ENCODE measurements at places on chromosomes 4 and X. TPM values are rescaled to one million over a fixed set of nuclear protein-coding genes. Genes with fewer than 3 reads are reported as not detected.

GYG2 gene
- 4.3 TPM for total RNA-seq

CSAG2 gene
- not detected for total RNA-seq

SMARCA1 gene
- total RNA-seq = 24.1 TPM

- H3K27ac ChIP-seq = no peak overlapping the region
- no peaks in the 10 kb centered on the region for H3K4me1 ChIP-seq
- no peak for DNase-seq
- H3K36me3 ChIP-seq = no peaks in the 10 kb centered on the region
These were observed 219.0 kb downstream of the DCTD start for GRCh38 chr4:182698212-182698611.

DNA sequence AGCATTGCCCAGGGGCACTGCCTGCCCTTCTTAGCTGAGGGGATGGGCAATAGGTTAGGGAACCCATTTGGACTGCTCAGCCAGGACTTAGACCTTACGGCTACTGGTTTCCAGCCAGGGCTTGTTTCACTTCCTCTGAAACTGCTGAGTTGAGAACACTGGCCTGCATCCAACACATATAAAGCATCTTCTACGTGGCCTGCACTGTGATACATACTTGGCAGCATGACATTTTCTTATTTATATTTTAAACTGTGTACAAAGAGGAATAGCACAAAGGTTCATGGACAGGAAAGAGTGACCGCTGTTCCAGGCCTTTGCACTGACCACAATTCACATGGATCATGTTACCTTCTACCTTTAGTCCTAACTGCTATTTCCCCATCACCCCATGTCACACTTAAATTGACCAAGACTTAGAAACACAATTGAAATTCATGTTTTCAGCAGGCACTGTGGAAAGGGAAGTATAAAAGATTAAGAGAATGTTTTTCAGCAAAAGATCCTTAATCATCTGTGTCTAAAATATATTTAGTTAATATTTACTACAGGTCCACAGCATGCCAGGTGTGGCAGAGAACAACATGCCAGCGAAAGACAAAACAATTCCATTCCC is 43.7 kb downstream of the NLGN4X start:
- no peak for DNase-seq
- H3K27me3 ChIP-seq = no peaks in the 10 kb centered on the region
- H3K27ac ChIP-seq = no peak overlapping the region
- no peak overlapping the region for H3K4me3 ChIP-seq

DNA sequence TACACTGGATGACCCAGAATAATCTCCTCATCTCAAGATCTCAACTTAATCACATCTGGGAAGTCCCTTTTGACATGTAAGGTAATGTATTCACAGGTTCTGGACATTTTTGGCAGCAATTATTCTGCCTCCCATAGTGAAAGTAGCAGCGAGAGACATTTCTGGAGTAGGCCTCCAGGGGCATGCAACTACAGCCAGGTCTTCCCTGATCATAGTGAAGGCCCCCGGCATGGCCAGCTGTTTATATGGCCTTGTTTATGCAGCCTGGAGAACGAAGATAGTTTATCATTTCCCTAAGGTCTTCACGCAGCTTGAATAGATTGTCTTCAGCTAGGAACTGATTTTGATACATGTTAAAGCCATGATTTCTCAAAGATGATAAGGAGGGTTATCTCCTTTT is 139.9 kb downstream of the RNF150 start:
- H3K27me3 ChIP-seq = no peaks in the 10 kb centered on the region
- peak overlapping the region; percentile 66 for H3K27ac ChIP-seq
- no peaks in the 10 kb centered on the region for H3K4me1 ChIP-seq
- no peak for DNase-seq
- no peak overlapping the region for H3K4me3 ChIP-seq
- H3K36me3 ChIP-seq = no peaks in the 10 kb centered on the region

- H3K27ac ChIP-seq = no peak overlapping the region
- no peak overlapping the region for H3K4me3 ChIP-seq
- no peaks in the 10 kb centered on the region for H3K4me1 ChIP-seq
- DNase-seq = no peak
- H3K36me3 ChIP-seq = no peaks in the 10 kb centered on the region
These were observed 587.7 kb upstream of the PITX2 start for GRCh38 chr4:111210595-111210994.

DNA sequence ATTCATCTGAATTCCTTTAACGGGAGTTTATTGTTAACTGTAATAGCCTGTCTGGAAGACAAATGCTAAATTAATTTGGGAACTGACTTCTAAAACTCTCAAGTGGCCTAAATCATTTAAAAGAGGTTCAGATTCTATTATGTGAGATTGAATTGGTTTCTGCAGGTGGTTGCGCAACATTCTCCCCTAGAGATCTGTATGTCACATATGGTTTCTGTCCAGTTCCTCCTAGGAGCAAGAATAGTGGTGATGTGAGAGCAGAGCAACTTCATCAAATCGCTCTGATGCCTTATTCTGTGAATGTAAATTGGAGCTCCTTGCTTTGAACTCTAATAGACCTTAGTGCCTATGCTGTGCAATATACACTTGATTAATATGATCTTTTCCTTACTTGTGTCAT is 144.6 kb upstream of the GPR101 start:
- no peak for DNase-seq
- no peaks in the 10 kb centered on the region for H3K4me1 ChIP-seq
- no peak overlapping the region for H3K27ac ChIP-seq
- no peaks in the 10 kb centered on the region for H3K27me3 ChIP-seq

GRCh38 chr4:11341337-11342043 is 87.2 kb downstream of the HS3ST1 start:
- H3K27me3 ChIP-seq = no peaks in the 10 kb centered on the region
- DNase-seq = no peak
- H3K4me1 ChIP-seq = no peaks in the 10 kb centered on the region
- H3K4me3 ChIP-seq = no peak overlapping the region
- H3K27ac ChIP-seq = no peak overlapping the region
- H3K36me3 ChIP-seq = no peaks in the 10 kb centered on the region

GRCh38 chrX:391717-392574 is 5.2 kb upstream of the PPP2R3B start:
- no peak overlapping the region for H3K27ac ChIP-seq
- H3K36me3 ChIP-seq = no peaks in the 10 kb centered on the region
- peaks cover 5% of the 10 kb centered on the region for H3K4me1 ChIP-seq
- no peak for DNase-seq
- H3K27me3 ChIP-seq = no peaks in the 10 kb centered on the region
- H3K4me3 ChIP-seq = no peak overlapping the region

All from right atrium auricular region (tissue), 2 donors.